ENCODE measurements at places on chromosomes 11 and 22. TPM values are rescaled to one million over a fixed set of nuclear protein-coding genes. Genes with fewer than 3 reads are reported as not detected.

GRCh38 chr11:126358763-126359160 lies 3.3 kb downstream of the ST3GAL4 start:
- no peaks in the 10 kb centered on the region for H3K4me1 ChIP-seq
- no peaks in the 10 kb centered on the region for H3K27me3 ChIP-seq
- no peak overlapping the region for H3K27ac ChIP-seq
- no peaks in the 10 kb centered on the region for H3K36me3 ChIP-seq
- no peak for DNase-seq

DNA sequence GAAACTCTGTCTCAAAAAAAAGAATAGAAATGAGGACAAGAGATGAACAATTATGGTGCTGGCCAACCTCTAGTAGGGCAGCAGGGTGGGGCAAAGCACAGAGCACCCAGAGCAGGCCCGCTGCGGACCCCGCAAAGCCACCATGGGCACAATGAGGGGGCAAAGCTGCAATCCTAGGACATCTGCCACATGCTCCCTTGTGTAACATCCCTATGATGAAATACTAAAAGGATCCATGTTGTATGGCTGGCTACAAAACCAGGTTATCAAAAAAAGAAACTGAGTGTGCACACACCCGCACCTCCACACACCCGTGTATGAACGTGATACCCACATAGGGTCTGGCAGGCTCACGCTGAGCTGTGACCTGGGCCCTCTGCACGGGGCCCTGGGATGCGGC lies 7.4 kb downstream of the ATP5MGL start:
- H3K4me1 ChIP-seq, result no peaks in the 10 kb centered on the region
- no peak overlapping the region for H3K4me3 ChIP-seq
- H3K36me3 ChIP-seq, result peaks cover 67% of the 10 kb centered on the region
- H3K27me3 ChIP-seq, result no peaks in the 10 kb centered on the region
- H3K27ac ChIP-seq, result no peak overlapping the region
- no peak for DNase-seq

DNA sequence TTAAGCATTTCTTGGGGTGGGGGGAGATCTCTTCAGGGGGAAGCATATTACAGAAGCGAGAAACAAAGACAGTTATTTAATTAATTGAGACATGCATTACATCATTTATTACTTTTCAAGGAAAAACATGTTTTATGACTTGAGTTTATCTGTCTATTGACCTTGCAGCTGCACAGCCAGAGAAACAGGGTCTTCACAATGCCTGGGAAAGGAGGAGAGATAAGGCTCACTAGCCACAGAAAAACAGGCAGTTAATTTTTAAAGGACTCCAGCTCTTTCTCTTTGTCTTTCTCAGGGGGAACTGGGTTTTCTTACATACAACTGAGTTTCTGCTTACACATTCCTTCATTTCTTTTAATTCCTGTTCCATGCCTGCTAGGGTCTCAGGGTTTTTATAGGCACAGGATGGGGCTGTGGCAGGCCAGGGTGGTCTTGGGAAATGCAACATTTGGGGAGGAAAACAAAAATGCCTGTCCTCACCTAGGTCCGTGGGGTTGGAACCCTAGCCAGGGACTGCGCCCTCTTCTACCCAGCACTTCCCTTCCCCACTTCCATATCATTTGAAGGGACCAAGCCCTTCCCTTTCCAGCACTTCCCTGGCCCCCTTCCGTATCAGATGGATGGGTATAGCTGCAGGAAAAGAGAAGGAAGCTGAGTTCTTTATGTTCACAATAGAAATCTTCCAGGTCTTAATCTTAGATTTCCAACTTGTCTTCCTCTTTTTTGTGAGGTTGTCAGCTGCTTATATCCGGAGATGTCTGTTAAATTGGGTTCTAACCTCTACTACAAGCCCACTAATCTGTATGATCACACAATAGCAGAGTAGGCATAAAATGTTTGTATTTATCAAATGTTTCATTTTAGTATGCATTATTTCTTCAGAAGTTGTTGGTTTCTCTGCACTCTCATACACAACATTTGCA lies 38.3 kb downstream of the BIRC2 start:
- H3K4me3 ChIP-seq, result no peak overlapping the region
- no peaks in the 10 kb centered on the region for H3K27me3 ChIP-seq
- DNase-seq, result no peak
- H3K36me3 ChIP-seq, result peaks cover 7% of the 10 kb centered on the region

GRCh38 chr22:43242627-43243026 lies 55.7 kb upstream of the TTLL12 start:
- no peak overlapping the region for H3K27ac ChIP-seq
- no peak overlapping the region for H3K4me3 ChIP-seq
- no peaks in the 10 kb centered on the region for H3K4me1 ChIP-seq
- peaks cover 34% of the 10 kb centered on the region for H3K27me3 ChIP-seq
- no peak for DNase-seq

Gene APOC3
- not detected for total RNA-seq

DNA sequence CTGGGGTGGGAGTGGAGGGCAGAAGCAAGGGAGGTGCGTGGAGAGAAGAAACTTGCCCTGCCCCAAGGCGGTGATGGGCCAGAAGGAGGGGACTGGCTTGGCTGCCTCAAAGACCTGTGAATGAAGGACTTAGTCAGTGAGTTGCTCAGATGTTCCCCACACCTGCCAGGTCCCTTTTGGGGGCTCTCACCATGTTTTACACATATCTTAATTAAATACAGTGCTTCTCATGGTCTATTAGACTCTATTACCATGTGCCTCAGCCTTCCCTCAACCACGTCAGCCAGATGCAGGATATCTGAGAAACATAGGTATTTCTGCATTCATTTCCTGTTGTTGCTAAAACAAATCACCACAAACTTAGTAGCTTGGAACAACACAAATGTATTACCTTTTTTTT lies 429.5 kb downstream of the BUD13 start:
- no peak overlapping the region for H3K4me3 ChIP-seq
- no peak for DNase-seq
- no peaks in the 10 kb centered on the region for H3K4me1 ChIP-seq
- no peaks in the 10 kb centered on the region for H3K36me3 ChIP-seq
- no peak overlapping the region for H3K27ac ChIP-seq

Measured in T-cell (primary cell).